ENCODE measurements at places on chromosomes 4 and X. TPM values are rescaled to one million over a fixed set of nuclear protein-coding genes. Genes with fewer than 3 reads are reported as not detected.

TIMM17B gene
- total RNA-seq = 42.3 TPM

FGA gene
- not detected for total RNA-seq

CRMP1 gene
- 0.59 TPM for total RNA-seq

RTL3 gene
- total RNA-seq = 0.21 TPM

CPE gene
- total RNA-seq = 123 TPM

P2RY4 gene
- total RNA-seq = 1.8 TPM

TNIP3 gene
- 0.44 TPM for total RNA-seq

EDA gene
- total RNA-seq = 9.2 TPM

DNA sequence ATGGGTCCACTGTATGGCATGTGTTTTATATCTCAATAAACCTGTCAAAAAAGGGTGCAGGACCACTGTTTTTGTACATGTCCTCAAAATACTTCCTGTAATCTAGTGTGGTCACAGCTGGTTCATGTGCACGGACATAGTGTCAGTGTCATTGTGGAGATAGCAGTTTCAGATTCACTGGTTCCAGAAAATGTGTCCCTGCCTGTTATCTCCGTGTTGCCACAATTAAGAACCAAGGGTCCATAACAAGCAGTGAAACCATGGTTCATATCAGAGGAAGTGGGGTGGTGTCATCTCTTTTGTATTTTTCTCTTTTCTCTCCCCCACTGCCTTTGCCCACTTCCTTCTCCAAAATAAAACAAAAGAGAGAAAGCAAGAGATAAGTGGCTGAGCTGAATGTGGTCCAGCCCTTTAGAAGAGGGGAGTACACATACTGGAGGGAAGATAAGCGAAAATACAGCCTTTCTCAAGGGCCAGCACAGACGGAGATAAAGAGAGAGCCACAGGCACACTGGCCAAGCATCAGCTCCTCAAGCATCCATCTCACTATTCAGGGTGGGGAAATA lies 51.2 kb downstream of the TBL1X start:
- DNase-seq = no peak

DNA sequence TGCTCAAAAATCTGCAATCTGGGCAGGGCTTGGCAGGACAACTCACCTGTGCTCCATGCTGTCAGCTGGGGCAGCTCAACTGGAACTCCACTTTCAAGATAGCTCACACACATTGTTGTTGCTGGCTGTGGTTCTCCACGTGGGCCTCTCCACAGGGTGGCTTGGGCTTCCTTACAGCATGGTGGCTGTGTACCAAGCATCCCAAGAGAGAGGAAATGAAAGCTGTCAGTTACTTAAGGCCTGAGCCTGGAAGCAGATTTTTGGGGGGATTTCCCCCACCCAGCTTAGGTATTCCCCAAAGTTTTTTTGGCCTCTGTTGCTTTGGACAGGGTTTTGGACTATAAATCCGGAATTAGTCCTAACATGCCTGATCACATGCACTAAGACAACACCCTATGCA lies 81.0 kb downstream of the BCOR start:
- no peak for DNase-seq

DNA sequence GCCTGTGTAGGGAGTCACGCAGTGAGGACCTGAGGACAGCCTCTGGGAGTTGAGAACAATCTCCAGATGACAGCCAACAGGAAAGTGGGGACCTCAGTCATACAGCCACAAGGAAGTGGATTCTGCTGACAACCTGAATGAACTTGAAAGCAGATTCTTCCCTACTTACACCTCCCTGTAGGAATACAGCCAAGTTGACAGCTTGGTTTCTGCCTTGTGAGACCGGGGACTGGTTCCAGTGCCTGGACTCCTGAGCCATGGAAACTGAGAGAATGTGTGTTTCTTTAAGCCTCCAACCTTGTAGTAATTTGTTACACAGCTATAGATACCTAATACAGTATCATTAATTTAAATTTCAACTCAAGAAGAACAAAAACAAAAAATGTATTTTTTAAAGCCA lies 107.5 kb downstream of the CNKSR2 start:
- no peak for DNase-seq

DNA sequence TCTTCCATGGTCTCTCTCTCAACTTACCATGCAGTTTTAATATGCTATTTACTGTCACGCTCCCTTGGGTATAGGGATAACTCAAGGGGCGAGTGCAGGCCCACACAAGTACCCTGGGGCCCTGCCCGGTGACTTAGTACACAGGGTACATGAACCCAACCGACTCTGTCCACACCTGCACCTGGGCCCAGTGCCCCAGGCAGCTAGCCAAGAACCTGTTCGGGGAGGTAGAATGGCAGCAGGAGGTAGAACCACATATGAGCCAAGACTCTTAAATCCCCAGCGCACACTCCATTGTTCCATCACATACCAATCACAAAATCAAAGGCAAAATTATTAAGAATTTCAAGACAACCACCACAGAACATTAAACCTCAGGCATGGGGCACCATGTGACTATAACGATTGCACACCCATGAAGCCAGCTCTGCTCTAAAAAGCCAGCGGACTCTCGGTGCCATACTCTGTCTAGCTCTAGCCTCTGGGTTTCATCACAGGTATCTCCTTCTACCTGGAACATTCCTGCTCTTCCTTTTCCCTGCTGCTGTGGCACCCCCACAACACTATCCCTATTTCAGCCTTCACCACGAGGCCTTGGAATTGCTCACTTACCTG lies 14.6 kb downstream of the PHF8 start:
- no peak for DNase-seq

DNA sequence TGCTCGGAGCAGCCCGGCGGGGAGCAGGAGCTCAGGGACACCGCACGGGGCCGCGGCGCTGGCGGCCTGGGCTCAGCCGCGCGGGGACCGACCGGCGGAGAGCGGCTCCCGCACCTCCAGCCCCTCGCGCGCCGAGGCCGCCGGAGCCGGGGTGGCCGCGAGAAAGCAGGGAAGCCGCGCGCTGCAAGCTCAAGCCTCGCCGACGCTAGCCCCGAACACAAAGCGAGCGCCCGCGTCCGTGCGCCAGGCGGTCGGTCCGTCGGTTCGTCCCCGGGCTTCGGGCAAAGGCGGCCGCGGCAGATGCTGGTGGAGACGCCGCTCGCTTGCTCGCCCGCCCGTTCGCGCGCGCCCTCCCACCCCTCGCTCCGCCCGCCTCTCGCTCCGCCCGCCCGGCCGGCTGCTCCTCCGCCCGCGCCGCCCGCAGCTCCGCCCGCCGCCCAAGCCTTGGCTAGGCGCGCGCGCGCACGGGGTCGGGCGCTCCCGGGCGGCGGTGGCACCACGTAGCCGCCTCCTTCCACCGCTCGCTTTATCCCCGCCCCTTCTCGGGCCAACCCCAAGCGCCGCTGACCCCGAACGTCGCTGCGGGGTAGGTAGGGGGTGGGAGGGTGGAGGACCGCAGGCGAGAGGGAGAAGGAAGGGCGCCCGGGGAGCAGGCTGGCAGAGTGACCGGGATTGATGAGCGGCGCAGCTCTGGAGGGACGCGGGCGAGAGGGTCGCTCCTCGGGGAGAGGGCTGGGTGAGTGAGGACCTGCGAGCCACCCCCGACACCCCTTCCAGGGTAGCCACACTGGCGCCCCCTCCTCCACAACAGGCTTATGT lies at the start of gene TSPAN5:
TSPAN5 (minus strand) TSS at position 325 of the 819 bp plus-strand sequence.
- peak; percentile 46 for DNase-seq

GRCh38 chrX:8179656-8180055 lies 8.6 kb upstream of the VCX2 start:
- DNase-seq = no peak

- DNase-seq = no peak
Measured at GRCh38 chrX:1938190-1938589, 323.3 kb downstream of the ASMT start.

Measured in tibial nerve (tissue), 4 donors.